ENCODE measurements at places on chromosomes 5 and 9. TPM values are rescaled to one million over a fixed set of nuclear protein-coding genes. Genes with fewer than 3 reads are reported as not detected.

NUTM2G gene
- not detected for total RNA-seq

SLC27A6 gene
- 1.6 TPM for total RNA-seq

CCDC171 gene
- 5.7 TPM for total RNA-seq

ADAMTSL2 gene
- total RNA-seq: 4.7 TPM

SLU7 gene
- total RNA-seq: 16.2 TPM

PCDHGA6 gene
- total RNA-seq: 4.2 TPM

SYNPO gene
- total RNA-seq: 6.3 TPM

NPR3 gene
- 9.9 TPM for total RNA-seq

TNFSF15 gene
- 0.52 TPM for total RNA-seq

QRFP gene
- total RNA-seq: not detected

GCNT4 gene
- under 0.01 TPM for total RNA-seq

SAXO1 gene
- not detected for total RNA-seq

TLX3 gene
- total RNA-seq: not detected

IL5 gene
- not detected for total RNA-seq

EGR1 gene
- total RNA-seq: 21.4 TPM

FCN2 gene
- 1.0 TPM for total RNA-seq

PRSS3 gene
- total RNA-seq: 0.52 TPM

GABRP gene
- under 0.01 TPM for total RNA-seq

C9orf85 gene
- total RNA-seq: 18.3 TPM

SPATA31A3 gene
- total RNA-seq: not detected

Data from skeletal muscle tissue (tissue), 5 donors.